Hepatic stellate cell (primary cell): ENCODE measurements at places on chromosomes 1 and 21.
A peak's percentile ranks its signal among the peaks of the same experiment; 100 is the strongest.

- no peak for DNase-seq
Observed at GRCh38 chr1:209707308-209707707, 2.7 kb downstream of the HSD11B1 start.

DNA sequence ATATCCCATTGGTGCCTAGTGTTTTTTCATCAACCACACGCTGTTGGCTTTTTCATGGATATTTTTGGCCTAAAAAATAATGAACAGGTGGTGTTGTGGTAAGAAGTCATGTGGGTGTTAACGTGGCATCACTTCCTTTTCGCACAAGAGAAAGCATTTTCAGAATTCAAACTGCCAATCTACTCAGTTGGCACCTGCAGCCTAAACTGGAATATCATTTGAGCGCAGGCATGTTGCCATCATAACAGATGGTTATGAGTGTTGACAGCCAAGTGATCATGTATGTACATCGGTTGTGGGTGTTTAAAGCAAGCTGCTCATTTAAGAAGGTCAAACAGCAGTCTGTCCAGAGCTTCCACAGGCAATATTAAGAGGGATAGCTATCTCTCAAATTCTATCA, 1963.0 kb downstream of the NCAM2 start:
- DNase-seq: no peak

DNA sequence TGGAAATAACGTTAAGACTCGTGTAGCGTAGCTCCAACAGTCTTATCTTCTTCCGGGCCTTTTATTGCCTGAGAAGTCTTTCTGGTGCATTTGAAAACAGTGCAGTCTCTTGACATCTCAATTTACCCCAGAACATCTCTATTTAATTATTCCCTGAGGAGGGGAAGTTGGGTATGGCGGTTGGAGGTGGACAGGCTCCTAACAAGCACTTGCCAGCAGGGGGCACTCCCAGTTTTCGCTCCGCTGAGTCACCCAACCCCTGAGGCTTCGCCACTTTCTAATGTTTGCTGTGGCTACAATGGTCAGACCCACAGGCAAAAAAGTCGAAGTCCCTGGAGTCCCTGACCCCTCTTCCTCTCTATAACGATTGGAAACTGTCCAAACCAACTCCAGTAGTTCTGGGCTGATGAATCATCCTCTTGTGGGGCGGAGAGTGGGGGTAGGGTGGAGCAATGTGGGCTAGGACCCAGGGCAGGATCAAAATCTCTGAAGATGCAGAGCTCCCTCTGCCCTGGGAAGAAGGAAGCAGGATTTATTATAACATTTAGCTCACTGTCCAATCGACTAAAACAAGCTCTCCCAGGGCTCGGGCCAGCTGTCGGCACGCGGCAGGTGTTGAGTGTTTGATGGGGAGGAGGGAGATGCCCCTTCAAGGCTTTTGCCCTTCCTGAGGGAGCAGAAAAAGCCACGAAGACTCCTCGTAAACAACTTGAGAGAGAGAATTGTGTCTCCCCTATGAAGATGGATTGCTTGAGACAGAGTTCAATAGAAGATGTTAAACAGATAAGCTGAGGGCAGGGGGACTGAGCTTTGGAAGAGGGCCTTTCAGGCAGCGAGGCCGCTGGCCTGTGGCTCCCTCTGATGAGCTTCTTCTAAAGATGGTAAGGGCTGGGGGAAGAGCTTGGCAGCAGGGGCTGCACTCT, 85.7 kb downstream of the BRINP2 start:
- DNase-seq: peak; percentile 32

DNA sequence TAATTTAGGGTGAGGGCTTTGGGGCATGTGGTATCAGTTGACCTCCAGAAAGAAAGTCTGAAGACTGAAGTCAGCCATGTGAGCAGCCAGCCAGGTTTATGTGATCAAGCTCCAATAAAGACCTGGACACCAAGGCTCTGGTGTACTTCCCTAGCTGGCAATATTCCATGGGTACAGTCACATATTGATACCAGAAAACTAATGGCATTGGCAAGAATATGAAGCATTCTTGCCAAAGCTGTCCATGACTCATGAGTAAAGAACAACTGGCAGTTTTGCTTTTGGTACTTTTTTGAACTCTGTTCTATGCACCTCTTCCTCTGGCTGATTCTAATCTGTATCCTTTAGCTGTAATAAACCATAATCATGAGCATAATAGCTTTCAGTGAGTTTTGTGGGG, 415.3 kb upstream of the CAMK1G start:
- no peak for DNase-seq

DNA sequence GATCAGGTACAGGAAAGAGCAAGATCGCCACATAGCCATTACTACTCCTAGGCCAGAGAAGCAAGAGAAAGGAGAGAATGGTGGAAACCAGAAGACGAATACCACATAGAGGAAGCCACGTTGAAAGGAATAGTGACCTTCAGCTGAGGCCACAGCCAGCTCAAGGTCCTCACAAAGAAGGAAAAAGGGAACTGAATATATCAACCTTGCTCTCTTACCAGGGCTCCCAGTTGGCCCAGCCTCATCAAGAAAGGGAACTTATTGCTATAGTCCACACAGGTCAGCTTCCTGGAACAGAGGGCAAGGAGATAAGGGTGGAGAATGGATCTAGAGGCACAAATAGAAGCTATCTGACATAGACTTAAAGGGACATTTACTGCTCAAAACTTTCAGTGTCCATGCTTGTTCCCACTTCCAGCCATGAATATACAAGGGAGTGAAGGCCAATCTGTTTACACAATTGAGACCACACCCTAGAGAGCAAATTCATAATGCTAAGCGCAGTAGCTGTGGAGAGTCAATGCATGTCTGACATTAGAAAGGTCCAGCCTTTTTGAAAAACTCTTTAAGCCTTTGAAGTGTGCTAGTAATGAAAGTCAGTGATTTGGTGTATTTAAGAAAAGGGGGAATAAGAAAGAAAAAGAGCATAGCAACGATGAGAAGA, 120.7 kb upstream of the ZC3H11B start:
- no peak for DNase-seq

DNA sequence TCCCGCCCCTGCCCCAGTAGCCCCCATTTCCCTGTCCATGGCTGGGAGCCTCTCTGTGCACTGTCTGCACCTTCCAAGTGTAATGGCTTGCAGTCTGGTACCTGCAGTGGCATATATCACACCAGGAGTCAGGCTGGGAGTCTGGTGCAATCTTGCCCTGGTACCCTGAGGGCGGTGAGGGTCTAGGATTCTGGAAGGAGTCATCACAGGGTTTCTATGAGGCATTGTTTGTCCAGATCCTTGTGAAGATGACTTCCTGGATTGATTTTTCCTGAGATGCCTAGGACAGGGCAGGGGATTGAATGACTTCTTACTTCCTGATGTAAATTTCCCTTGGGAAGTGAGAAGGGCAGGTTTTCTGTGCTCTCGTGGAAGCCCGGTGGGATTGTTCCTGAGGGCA, 5.9 kb upstream of the PKP1 start:
- no peak for DNase-seq

DNA sequence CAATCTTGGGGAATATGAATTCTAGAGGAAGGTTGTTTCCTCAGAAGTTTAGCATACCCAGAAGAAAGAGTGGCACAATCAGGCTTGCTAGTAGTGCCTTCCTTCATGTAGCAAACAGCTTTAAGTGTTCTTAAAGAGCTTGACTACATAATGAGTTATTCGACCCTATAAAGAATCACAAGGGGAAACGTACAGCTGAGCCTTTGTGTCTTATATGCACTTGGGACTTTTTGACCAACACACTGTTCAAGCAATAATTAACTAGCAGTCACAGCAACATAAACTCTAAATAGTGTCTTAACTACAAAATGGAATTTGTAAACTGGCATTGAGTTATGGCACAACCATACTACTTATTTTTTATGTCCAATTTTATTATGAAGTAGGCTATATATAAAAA, 86.1 kb downstream of the TTLL7 start:
- no peak for DNase-seq

DNA sequence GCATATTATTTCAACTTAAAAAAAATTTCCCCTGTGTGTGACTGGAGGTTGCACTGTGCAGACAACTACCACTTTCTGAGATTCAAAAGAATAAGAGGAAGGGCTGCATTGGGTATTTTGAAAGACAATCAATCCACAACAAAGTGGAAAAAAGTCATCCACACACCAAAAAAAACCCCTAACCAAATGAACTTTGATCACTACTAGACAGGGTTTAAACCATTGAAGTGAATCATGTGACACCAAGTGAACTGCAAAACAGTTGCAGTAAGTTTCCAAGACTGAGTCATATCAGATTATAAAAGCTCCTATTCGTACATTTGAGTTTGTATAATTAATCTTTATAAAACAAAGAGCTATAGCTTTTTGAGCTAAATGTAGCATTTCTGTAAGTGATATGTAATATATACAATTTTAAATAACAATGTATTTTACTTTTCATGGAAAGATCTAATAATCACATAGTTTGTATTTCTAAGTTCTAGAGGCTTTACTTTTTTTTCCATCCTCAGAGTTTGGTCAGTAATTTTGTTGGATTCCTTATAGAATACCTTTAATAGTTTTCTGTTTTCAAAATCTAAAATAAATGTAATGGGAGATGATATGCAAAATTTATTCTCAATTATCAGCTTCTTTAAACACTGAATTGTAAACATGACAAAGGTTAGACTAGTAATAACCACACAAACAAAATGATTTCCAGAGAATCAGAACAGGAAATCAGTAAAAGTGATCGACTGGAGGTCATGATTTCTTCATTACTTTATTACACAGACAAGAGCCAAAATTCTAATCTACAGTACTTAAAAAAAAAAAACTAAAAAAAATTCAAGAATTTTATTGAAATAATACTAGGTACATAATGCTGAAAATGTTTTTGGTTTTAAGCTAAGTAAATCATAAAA, 50.5 kb upstream of the GFI1 start:
- peak; percentile 21 for DNase-seq

GRCh38 chr1:161068306-161069234, 1.1 kb downstream of the ARHGAP30 start:
- no peak for DNase-seq

GRCh38 chr1:246160905-246161304, 346.2 kb downstream of the SMYD3 start:
- DNase-seq: no peak

GRCh38 chr1:33328817-33329216, 7.9 kb upstream of the A3GALT2 start:
- no peak for DNase-seq

- DNase-seq: no peak
Observed at GRCh38 chr1:227445746-227446145, 117.6 kb upstream of the ZNF678 start.

- peak; percentile 11 for DNase-seq
Observed at GRCh38 chr1:58047265-58047858, 499.2 kb downstream of the OMA1 start.

GRCh38 chr1:165403835-165404482, 41.0 kb downstream of the RXRG start:
- no peak for DNase-seq

DNA sequence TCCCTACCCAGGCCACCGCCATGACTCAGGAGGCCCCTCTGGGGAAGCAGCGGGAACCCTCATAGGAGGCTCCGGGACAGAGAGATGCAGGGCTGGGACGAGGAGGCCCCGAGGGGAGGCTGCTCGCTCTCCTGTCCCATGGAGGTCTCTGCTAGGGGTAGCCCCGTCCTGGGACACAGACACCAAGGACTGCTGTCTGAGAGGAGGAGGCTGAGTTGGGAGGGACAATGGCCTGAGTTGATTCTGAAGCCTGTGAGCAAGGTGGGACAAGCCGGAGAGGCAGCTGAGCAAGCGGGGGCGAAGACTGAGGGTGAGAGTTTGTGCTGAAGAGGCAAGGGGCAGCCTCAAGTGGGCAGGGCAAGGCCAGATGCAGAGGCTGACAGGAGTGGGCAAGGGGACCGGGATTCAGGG, 17.4 kb downstream of the SLC27A3 start:
- no peak for DNase-seq

- DNase-seq: no peak
Observed at GRCh38 chr1:23453455-23454000, 29.0 kb upstream of the TCEA3 start.

GRCh38 chr1:222926566-222926965, 111.7 kb downstream of the DISP1 start:
- DNase-seq: no peak

GRCh38 chr1:214427871-214428277, 123.5 kb downstream of the PTPN14 start:
- DNase-seq: peak; percentile 57

DNA sequence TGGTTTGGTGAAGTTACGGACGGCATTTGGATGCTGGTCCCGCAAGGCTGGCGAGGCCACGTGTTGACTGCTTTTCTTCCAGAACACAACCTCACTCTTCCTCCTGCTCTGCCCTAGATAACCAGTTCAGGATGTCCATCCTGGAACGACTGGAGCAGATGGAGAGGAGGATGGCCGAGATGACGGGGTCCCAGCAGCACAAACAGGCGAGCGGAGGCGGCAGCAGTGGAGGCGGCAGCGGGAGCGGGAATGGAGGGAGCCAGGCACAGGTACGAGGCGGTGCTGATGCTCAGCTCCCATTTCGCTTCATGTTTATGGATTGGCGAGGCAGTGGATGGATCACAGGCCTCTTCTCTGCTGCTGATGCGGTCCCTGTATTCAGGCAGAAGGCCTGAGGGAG, 38.8 kb upstream of the VAMP3 start:
- no peak for DNase-seq

GRCh38 chr1:1462318-1462966, 9.1 kb upstream of the ATAD3B start:
- peak; percentile 53 for DNase-seq

DNA sequence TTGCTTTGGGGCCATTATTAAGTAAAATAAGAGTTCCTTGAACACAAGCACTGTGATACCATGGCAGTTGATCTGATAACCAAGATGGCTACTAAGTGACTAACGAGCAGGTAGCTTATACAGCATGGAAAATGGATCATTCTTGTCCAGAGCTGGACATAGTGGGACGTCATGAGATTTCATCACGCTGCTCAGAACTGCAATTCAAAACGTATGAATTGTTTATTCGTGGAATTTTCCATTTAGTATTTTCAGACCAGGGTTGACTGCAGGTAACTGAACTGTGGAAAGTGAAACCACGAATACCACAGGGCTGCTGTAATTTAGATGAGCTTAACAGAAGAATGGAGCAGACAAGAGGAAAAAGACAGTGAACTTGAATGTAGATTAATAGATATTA, 38.9 kb downstream of the CCDC18 start:
- DNase-seq: no peak

- no peak for DNase-seq
Observed at GRCh38 chr1:85314726-85315125, 38.3 kb upstream of the BCL10 start.

- DNase-seq: peak; percentile 50
Observed at GRCh38 chr1:43058545-43059360, 100.1 kb upstream of the SLC2A1 start.

GRCh38 chr1:246338098-246338497, 169.0 kb downstream of the SMYD3 start:
- no peak for DNase-seq

- DNase-seq: no peak
Observed at GRCh38 chr1:89822999-89823628, 2.3 kb downstream of the LRRC8D start.
